Activated CD8-positive, alpha-beta T cell treated with anti-CD3 and anti-CD28 coated beads, Interleukin-2, amount 10 ng/mL, durations not matched to agents 7 days and 5 days (primary cell): ENCODE measurements at places on chromosomes 11 and 22. TPM values are rescaled to one million over a fixed set of nuclear protein-coding genes. Genes with fewer than 3 reads are reported as not detected.

DNA sequence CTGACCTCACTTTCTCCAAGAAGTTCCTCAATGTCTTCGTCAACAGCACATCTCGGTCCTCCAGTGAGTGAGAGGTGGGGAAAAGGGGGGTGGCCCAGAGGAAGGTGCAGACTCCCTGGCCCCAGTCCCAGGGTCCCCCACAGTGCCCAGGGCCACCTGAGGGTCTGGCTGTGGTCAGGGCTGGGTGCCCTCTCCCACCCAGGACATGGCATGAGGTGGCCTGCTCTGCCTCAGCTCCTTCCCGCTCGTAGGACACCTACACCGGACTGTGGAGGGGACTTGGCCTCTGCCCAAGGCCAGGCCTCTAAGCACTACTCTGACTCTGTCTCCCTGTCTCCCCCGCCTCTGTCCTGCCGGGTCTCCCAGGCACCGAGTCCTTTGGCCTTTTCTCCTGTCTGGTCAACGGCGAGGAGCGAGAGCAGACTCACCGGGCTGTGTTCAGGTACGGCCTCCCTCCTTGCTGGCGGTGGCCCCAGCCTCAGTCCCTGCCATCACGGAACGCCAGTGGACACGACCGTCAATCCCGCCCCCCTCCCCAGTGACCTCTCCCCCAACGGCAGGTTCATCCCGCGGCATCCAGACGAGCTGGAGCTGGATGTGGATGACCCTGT, 4.5 kb downstream of the MAPK8IP2 start:
- no peak overlapping the region for H3K27ac ChIP-seq
- DNase-seq, result no peak
- H3K27me3 ChIP-seq, result peaks cover 38% of the 10 kb centered on the region
- H3K4me3 ChIP-seq, result no peak overlapping the region
- peaks cover 1% of the 10 kb centered on the region for H3K36me3 ChIP-seq
- H3K4me1 ChIP-seq, result peaks cover 8% of the 10 kb centered on the region

DNA sequence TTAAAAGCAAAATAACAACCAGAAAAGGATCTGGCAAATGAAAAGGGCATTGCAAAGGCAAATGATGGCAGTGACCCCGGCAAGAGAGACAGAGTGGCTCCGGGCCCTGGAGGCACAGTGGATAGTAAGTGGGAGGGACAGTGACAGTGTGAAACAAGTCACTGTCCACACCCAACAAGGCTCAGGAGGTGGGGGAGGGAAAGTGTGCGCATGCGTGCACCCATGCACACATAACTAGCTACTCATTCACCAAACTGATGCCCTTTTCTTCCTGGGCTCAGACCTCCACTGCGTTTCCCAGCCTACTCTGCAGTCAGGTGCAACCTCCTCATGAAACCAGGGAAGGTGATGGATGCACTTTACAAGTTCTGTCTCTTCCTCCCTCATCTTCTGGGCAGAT, 108.4 kb downstream of the SHANK2 start:
- no peak for DNase-seq
- H3K4me1 ChIP-seq, result no peaks in the 10 kb centered on the region
- no peaks in the 10 kb centered on the region for H3K27me3 ChIP-seq
- H3K36me3 ChIP-seq, result no peaks in the 10 kb centered on the region
- no peak overlapping the region for H3K4me3 ChIP-seq
- H3K27ac ChIP-seq, result no peak overlapping the region

GRCh38 chr11:13216019-13216710, 61.4 kb upstream of the BMAL1 start:
- H3K27me3 ChIP-seq, result peaks cover 10% of the 10 kb centered on the region
- no peak for DNase-seq
- H3K4me1 ChIP-seq, result peaks cover 3% of the 10 kb centered on the region

DNA sequence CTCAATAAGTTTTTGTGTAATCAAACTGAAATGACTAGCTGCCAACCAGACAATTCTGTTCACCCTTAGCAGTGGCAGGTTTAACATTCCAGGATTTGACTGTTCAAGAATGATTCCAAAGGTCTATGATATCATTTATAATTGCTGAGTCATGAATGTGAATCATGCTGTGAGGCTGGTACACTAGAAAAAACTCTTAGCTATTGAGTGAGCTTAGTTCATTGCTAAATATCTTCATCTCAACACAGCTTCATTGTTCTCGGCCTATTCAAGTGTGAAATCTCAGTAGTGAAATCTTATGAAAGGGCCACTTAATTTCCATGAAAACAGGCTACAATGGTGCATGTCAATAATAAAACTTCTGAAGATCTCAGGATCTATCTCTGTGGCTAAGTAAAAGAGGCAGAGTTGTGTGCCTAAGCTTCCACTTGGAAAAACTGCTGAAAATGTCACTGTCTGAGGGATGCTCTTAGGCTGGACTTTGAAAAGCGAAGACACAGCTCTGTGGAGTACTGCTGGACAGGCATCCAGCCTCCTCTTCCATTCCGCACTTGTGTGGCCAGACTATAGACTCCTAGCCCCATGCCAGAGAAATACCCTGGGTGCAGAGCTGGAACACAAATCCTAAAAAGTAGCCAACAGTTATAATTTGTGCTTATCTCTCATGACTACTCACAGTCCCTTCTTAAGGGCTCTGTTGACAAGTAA, 12.8 kb downstream of the AQP11 start:
- no peaks in the 10 kb centered on the region for H3K36me3 ChIP-seq
- no peaks in the 10 kb centered on the region for H3K4me1 ChIP-seq
- H3K27ac ChIP-seq, result no peak overlapping the region
- no peak for DNase-seq

- no peak overlapping the region for H3K27ac ChIP-seq
- peaks cover 33% of the 10 kb centered on the region for H3K4me1 ChIP-seq
- H3K27me3 ChIP-seq, result no peaks in the 10 kb centered on the region
- DNase-seq, result no peak
- H3K4me3 ChIP-seq, result no peak overlapping the region
These were observed 64.7 kb downstream of the PACSIN2 start for GRCh38 chr22:42950281-42950680.

GRCh38 chr11:16047073-16047472, 309.3 kb downstream of the SOX6 start:
- no peak overlapping the region for H3K4me3 ChIP-seq
- no peaks in the 10 kb centered on the region for H3K4me1 ChIP-seq
- DNase-seq, result no peak
- H3K27me3 ChIP-seq, result no peaks in the 10 kb centered on the region

DNA sequence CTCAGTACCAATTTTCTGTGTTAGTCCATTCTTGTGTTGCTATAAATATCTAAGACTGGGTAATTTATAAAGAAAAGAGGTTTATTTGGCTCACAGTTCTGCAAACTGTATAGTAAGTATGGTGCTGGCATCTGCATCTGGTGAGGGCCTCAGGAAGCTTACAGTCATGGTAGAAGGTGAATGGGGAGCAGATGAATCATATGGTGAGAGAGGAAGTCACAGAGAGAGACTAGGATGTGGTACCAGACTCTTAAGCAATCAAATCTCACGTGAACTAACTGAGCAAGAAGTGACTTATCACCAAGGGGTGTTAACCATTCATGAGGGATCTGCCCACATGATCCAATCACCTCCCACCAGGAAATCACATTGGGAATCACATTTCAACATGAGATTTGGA, 60.8 kb upstream of the ZBED5 start:
- no peak for DNase-seq
- no peak overlapping the region for H3K4me3 ChIP-seq
- H3K4me1 ChIP-seq, result peaks cover 3% of the 10 kb centered on the region
- H3K27me3 ChIP-seq, result peaks cover 4% of the 10 kb centered on the region
- no peaks in the 10 kb centered on the region for H3K36me3 ChIP-seq

DNA sequence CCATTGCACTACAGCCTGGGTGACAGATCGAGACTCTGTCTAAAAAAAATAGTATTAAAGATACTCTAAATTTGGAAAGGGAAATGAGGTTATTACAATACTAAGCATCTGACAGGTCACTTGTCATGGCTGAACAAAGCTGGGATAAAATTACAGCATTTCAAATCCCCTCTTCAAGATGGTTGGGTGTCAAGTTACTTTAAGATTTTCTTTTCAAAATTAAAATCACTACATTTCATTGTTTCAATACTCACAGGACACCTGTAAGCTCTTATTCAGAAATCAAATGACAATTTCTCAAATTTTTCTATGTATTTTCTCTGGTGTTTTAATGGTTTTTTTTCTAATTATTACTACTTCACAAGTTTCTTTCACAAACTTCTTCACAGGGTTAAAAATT, 5.7 kb downstream of the TAF1D start:
- no peaks in the 10 kb centered on the region for H3K27me3 ChIP-seq
- H3K36me3 ChIP-seq, result peaks cover 90% of the 10 kb centered on the region
- DNase-seq, result no peak
- H3K4me3 ChIP-seq, result peak overlapping the region; percentile 40

GRCh38 chr11:114215428-114215827, 80.8 kb upstream of the NNMT start:
- DNase-seq, result no peak
- peak overlapping the region; percentile 85 for H3K27ac ChIP-seq
- H3K27me3 ChIP-seq, result no peaks in the 10 kb centered on the region

GRCh38 chr11:499201-500076, 7.6 kb downstream of the RNH1 start:
- H3K4me1 ChIP-seq, result peaks cover 21% of the 10 kb centered on the region
- no peak for DNase-seq
- H3K27me3 ChIP-seq, result no peaks in the 10 kb centered on the region
- H3K36me3 ChIP-seq, result peaks cover 37% of the 10 kb centered on the region
- H3K27ac ChIP-seq, result no peak overlapping the region

DNA sequence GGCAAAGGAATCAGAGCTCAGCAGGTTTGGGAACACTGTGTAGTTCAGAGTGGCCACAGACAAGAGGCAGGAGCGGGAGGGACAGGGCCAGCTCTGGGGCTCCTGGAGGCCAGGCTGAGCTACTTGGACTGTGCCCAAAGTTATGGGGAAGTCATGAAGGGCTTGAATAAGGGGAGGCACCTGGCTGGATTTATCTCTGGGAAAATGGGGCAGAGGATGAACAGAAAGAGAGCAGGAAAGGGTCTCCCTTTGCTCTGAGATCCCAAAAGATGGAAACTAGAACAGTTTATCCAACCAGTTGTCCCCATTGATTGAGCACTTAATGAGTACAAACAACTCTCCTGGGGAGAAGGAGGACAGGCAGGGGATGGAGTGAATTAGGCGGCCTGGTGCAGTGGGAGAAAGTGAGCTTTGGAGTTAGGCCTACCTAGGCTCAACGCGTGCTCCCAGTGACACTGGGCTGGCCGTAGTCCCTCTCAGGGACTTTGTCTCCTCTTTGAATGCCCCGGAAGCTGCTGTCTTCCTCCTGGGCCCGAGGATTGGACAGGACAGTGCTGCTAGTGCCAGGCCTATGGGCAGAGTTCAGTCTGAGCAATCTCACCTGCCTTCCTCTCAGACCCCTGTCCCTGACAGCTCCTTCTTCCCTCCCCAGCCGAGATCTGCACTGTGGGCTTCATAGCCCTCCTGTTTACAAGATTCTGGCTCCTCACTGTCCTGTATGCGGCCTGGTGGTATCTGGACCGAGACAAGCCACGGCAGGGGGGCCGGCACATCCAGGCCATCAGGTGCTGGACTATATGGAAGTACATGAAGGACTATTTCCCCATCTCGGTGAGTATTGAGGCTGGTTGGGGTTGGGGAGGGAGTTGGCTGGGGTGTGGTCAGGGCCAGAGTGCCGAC, 2.0 kb downstream of the MOGAT2 start:
- H3K4me1 ChIP-seq, result peaks cover 2% of the 10 kb centered on the region
- no peak for DNase-seq
- no peaks in the 10 kb centered on the region for H3K36me3 ChIP-seq
- H3K27me3 ChIP-seq, result peaks cover 6% of the 10 kb centered on the region
- no peak overlapping the region for H3K4me3 ChIP-seq
- H3K27ac ChIP-seq, result no peak overlapping the region

- H3K4me1 ChIP-seq, result no peaks in the 10 kb centered on the region
- H3K36me3 ChIP-seq, result no peaks in the 10 kb centered on the region
- H3K4me3 ChIP-seq, result no peak overlapping the region
- H3K27me3 ChIP-seq, result peaks cover 13% of the 10 kb centered on the region
These were observed 489.5 kb upstream of the B3GAT1 start for GRCh38 chr11:134901542-134901941.

- H3K4me3 ChIP-seq, result no peak overlapping the region
- H3K4me1 ChIP-seq, result peaks cover 12% of the 10 kb centered on the region
- H3K36me3 ChIP-seq, result no peaks in the 10 kb centered on the region
- no peak overlapping the region for H3K27ac ChIP-seq
- no peak for DNase-seq
These were observed 13.2 kb upstream of the ADA2 start for GRCh38 chr22:17232406-17232805.

DNA sequence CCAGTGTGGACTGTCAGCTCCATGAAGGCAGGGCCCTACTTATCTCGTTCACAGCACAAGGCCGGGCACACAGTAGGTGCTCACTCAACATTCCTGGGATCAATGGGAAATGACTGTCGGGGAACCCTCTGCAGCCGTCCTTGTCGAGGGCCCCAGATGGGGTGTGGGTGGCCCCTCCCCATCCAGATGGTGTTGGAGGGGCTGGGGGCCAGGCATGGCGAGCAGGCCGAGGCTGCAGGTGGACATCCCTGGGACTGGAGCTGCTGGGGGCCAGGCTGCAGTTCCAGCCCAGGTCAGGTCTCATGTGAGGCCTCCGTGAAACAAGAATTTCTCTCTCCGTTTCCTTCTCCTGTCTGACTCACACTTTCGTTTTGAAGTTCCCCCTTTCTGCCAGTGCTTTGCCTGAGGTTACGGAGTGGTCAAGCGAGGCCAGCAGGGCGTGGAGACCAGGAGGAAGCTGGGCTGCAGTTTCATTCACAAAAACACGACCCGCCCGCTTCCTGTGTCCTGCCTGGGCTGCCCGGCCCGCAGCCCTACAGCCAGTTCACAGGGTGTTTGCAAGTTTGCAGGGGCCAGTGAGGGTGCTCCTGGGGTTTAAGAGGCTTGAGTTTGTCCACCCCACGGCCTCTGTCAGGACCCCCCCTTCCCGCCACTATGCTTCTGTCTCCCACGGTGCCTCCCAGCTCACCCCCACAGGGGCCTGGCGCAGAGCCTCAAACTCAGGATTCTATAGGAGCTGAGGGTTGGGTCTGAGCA, 4.5 kb downstream of the MYEOV start:
- peaks cover 1% of the 10 kb centered on the region for H3K36me3 ChIP-seq
- H3K4me3 ChIP-seq, result peak overlapping the region; percentile 68
- H3K27ac ChIP-seq, result peak overlapping the region; percentile 95
- H3K4me1 ChIP-seq, result peaks cover 65% of the 10 kb centered on the region
- peak; percentile 52 for DNase-seq

DNA sequence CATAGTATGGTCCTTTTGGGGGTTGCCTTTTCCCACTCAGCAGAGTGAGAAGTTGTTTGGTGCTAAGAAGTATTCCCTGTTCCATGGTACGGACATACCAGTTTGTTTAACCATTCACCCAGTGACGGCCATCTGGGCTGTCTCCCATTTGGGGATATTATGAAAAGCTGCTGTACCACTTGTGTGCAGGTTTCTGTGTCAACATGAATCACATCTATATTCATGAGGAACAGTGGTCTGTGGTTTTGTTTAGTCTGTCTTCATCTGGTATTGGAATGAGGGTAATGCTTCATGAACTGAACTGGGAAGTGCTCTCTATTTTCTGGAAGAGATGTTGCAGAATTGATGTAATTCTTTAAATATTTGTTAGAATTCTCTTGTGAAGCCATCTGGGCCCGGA, 89.5 kb downstream of the TRMU start:
- H3K36me3 ChIP-seq, result no peaks in the 10 kb centered on the region
- no peak overlapping the region for H3K27ac ChIP-seq
- H3K4me3 ChIP-seq, result no peak overlapping the region
- no peak for DNase-seq
- peaks cover 5% of the 10 kb centered on the region for H3K4me1 ChIP-seq

GRCh38 chr11:72697814-72698213, 23.6 kb upstream of the PDE2A start:
- DNase-seq, result no peak
- H3K36me3 ChIP-seq, result peaks cover 48% of the 10 kb centered on the region
- no peaks in the 10 kb centered on the region for H3K4me1 ChIP-seq

The PATE4 gene
- total RNA-seq, result not detected

The ACTN3 gene
- total RNA-seq, result not detected
